GM20000 (cell line): ENCODE measurements at places on chromosomes 1 and 21.

DNA sequence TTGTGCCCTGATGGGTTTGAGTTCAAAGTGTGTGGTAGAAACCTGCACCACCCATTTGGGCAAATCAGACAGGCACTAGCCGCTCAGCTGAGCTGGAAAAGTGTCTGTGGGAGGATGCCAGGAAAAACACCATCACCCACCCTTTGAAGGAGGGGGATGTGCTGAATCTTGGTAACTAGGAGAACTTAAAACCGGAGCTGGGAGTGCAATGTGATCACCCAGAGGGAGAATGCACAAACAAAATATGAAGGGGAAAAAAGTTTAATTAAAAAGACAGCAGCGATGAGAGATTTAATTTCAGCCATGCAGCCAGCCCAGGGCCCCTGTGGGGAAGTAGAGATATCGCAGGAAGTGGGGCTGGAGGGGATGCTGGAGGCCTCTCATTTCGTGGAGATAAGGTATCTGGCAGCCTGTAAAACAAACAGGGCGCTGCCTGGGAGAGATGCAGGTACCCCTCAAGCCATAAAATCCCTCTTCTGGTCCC lies 86.8 kb upstream of the BCAR3 start:
- DNase-seq: no peak

- DNase-seq: no peak
These were observed 18.1 kb upstream of the LRRC52 start for GRCh38 chr1:165525708-165526107.

DNA sequence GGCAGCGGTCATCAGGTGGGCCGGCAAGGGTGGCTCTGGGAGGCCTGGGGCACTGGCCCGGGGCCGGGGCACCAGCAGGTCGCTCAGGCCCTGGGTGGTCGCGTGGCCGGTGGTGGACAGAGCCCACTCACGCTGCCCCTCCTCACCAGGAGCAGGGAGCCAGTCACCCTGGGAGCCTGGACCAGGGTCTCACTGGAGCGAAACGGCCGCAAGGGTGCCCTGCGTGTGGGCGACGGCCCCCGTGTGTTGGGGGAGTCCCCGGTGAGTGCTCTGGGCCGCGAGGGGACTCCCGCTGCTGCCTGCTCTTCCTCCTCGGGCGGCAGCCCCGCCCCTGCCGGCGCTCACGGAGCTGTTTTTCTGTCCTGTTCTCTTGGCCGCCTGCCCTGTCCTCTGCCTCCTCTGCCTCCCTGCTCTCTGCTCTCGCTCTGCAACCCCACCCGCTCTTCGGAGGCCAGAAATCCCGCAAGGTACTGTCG lies 23.5 kb downstream of the RNF223 start:
- DNase-seq: peak; percentile 75

DNA sequence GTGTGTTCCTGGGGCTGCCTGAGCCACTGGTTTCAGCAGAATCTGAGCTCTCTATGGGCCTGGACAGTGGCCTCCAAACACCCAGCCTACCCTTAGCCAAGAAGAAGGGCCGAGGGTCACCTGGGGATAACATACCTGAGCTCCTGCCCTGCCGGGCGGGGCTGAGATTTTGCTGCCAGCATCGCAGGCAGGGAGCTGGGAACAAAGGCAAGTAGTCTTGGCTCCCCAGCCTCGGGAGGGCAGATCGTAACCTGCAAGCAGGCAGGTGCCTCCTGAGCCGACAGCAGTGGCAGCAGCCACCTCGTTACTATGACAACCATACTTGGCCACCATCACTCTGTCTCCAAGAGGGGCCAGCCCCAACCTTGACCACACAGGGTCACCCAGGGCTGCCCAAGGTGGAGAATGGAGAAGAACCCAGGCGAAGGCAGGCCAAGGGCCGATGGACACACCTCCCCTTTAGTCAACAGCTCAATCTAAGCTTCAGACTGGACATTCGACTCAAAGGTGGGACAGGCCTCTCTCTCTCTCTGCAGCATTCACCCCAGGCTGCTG lies 54.6 kb downstream of the TOMM20 start:
- DNase-seq: no peak

DNA sequence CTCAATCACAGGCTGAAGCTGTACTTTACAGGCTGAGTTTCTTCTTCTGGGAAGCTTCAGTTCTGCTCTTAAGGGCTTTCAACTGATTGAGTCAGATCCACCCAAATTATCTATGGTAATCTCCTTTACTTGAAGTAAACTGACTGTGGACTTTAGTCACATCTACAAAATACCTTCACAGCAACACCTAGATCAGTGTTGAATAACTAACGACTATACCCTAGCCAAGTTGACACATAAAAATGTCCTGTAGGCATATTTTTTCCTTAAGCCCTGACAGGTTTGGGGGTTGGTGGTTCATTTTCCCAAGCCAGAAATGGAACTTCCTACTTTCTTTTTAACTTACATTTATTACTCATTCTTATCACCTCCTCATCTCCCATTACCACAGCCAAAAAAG lies 42.9 kb upstream of the PRKACB start:
- no peak for DNase-seq

GRCh38 chr1:7093297-7093696 lies 308.0 kb downstream of the CAMTA1 start:
- DNase-seq: no peak

- DNase-seq: no peak
These were observed 1132.4 kb upstream of the B3GALT2 start for GRCh38 chr1:194318790-194319280.

DNA sequence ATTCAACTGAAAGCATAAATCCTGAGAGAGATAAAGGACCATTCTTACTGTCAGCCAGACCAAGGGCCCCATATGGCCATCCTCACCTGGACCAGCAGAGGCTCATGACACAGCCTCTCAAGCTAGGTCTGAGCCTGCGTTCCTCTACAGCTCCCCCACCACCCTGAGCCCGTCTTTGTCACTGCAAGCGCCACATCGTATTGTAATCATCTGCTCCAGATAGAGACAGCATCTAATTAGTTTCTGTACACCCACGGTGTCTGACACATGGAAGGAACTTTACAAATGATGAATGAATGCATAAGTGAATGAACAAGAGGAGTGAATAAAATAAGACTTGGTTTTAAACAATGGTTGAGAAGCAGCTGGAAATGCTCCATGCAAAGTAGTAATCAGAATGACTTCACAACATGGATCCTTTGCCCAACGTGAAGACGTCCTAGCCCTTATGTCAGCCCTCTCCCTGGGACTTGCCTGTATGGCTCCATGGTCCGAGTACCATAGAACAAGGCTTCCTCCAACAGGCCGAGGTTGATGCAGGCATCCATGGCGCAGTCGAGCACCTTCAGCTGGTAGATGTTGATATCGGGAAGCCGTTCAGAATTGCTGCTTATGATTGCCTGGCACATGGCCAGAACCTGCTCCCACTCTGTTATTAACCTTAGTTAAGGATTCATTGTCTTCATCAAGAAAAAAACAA lies 648.9 kb downstream of the SMYD3 start:
- no peak for DNase-seq

DNA sequence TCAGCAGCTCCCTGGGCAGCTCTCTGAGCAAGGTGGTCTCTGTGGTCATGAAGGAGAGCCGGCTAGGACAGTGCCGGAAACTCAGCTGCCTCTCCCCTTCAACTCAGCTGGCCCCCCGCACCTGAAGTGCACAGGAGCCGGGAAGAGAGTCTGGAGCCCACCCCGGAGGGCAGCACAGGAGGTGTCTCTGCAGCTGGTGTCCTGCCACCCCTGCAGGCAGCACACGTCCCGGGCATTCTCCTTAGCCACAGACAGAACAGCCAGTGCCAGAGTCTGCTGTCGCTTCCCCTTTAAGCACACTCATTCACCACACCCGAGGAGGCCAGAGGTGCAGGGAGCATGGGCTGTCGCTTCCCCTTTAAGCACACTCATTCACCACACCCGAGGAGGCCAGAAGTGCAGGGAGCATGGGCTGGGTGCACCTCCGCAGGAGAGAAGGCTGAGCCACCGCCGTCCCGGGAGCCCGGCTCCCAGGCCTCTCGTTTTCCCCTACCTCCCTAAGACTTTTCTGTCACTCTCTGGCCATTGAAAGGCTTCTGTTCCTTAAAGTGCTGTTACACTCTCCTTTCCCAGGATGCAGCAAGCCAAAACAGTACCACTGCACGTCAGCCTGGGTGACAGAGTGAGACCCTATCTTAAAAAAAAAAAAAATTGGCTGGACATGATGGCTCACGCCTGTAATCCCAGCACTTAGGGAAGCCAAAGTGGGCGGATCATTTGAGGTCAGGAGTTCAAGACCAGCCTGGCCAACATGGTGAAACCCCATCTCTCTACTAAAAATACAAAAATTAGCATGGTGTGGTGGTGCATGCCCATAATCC lies 16.9 kb upstream of the SAMD11 start:
- DNase-seq: peak; percentile 66

DNA sequence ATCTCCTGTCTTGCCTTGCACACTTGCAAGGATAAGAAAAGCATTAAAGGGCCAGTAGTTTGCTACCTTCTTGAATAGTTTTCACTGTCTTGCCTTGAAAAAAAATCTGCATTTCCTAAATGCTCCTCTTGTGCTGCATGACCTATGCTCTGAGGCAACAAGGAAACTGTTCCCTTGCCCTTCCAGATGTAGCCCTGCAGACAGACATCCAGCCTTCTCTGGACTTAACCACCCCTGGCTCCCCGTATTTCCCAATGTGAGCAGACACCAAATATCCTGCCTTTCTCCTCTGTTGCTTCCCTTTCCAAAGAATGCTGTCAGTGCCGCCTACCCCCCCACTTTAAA lies 177.6 kb downstream of the GABPA start:
- no peak for DNase-seq

GRCh38 chr1:204307334-204307883 lies 52.3 kb downstream of the PLEKHA6 start:
- no peak for DNase-seq

DNA sequence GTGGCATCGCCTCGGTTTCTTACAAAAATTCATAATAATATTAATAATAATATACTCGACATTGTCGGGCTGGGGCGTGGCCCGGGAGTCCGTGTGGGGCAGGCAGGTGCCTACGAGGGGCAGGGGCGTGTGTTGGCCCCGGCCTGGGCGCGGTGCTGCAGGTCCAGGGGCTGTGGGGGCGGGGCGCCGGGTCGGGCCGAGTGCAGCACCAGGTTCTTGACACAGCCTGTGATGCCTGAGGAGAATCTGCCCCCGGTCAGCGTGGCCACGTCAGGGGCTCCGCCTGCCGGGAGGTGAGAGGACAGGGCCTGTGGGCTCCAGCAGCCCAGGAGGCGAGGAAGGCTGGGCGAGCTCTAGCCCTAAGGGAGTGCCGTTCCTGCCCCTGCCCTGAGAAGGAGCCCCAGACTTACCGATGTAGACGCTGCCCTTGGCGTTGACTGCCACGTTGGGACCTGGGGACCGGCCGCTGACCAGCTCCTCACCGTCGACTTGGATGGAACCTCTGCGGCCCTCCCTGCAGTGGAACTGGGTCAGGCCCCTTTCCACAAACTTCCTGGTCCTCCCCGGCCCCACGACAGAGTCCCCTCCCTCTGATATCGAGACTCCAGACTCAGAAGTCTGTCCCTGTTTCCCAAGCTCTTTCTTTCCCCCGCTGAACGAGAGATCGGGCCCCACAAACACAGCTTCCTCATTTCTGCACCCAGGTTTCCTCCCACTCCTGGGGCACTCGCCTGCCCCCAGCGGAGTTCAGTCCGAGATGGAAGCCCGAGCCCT lies 11.3 kb downstream of the LDLRAD2 start:
- DNase-seq: no peak
